Dermis blood vessel endothelial cell (primary cell): ENCODE measurements at places on chromosomes 16 and 17.

- DNase-seq = no peak
These were observed 133.1 kb downstream of the ANKRD11 start for GRCh38 chr16:89357055-89357816.

- DNase-seq = no peak
These were observed 357.6 kb downstream of the UTP18 start for GRCh38 chr17:51617986-51618385.

GRCh38 chr17:17822616-17823015 lies 14.2 kb downstream of the SREBF1 start:
- no peak for DNase-seq

DNA sequence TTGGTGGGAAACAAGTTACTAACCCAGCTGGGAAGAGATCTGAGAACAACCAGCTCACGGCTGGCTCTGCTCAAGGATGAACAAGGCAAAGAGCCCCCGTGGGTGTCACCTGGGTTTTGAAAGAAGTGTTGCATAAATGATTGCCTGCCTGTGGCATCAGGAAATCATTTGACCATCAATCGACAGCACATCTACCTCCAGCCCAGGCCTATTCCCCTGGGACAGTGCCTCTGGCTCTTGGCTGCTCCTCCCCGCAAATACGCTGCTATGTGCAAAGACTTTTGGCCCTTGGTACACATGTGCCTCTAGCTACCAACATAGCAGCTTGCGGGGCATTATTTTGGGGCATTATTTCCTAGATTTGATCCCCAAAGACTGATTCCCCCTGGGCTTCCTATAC lies 39.4 kb upstream of the SMPD3 start:
- DNase-seq = no peak

GRCh38 chr17:8609910-8610309 lies 20.6 kb downstream of the MYH10 start:
- DNase-seq = no peak

DNA sequence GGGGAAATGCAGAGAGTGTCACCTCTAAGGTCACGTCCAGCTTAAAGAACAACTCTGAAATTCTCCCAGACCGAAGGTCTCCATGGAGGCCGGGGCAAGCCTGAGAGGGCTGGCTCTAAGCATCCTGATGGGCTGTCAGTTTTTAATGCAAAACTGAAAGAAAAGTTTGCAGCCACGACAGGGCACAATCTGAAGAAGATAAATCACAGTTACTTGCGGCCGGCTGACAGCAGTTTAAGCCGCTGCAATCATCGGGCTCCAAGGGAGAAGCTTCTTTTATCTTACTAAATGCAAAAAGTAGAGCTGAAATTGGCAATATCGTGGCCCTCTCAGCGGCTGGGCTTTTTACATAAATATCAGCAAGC lies 168.8 kb downstream of the CYLD start:
- no peak for DNase-seq

DNA sequence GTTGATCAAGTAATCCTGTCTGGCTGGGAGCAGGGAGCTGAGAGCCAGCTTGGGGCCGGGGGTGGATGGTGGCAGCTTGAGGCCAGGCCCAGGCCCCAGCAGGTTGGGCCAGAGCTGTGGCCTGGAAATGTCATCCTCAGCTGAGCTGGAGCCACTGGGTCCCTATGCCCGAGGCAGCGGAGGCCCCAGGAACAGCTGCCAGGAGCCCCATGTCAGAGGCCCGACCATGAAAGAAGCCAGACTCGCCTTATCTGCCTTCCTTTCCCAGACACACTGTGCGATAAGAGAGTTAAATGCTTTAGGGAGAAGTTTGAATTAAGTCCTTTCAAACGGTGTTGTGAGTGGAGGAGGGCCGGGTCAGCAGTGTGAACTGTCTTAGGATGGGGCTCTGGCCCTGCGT lies 3.5 kb downstream of the SMTNL2 start:
- DNase-seq = no peak

DNA sequence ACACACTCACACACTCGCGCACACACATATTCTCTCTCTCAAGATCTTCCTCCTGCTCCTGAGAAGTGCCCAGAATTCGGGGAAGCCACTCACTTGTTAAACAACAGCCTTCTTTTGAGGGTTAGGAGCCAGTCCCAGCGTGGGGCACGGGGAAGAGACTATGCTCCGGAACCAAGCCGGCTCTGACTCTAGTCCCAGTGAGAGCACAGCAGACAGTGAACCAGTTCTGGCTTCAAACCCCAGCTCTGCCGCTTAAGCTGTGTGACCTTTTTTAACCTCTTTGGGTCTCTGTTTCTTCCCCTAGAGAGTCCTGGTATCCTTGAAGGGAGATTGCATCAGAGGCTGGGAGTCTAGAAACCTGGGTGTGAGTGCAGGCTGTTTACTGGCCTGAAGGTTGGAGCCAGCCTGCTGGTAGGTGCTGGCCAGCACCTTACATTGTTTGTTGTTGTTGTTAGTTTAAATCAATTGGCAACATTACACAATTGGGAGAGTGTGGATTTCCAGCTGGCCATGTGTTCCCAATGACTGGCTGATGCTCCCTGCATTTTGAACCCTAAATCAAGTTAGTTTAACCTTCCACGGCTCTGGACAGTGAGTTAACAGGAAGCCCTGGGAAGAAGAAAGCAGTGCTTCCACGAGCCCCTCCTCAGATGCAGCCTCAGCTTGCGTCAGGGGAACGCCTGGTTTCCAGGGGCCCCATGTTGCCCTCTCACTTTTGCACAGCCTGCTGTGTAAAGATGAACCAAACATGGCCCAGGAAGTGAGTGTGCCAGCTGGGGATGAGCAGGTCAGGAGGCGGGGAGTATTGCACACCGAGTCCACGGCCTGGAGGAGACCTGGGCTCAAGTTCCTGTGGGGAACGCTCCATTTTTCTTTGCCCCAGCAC lies 71.5 kb downstream of the GAS7 start:
- DNase-seq = no peak

DNA sequence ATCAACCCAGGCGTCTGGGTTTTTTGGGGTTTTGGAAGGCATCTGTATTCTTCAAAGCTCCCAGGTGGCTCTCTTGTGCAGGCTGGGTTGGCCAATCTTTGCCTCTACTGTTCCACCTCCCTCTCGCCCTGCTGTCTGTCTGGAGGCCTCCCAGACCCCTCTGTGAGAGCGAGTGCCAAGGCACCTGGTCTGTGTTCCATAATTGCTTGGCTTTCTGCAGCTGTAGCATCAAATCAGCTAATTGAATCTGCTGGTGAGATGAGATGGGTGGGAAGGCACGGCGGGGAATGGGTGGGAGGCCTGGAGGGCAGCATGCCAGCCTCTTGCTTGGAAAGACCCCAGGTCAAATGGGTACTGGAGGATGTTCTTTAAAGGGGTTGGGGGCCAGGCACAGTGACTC lies 52.5 kb upstream of the CLEC19A start:
- DNase-seq = no peak

- DNase-seq = no peak
These were observed 1.7 kb upstream of the MYL4 start for GRCh38 chr17:47207143-47208067.

DNA sequence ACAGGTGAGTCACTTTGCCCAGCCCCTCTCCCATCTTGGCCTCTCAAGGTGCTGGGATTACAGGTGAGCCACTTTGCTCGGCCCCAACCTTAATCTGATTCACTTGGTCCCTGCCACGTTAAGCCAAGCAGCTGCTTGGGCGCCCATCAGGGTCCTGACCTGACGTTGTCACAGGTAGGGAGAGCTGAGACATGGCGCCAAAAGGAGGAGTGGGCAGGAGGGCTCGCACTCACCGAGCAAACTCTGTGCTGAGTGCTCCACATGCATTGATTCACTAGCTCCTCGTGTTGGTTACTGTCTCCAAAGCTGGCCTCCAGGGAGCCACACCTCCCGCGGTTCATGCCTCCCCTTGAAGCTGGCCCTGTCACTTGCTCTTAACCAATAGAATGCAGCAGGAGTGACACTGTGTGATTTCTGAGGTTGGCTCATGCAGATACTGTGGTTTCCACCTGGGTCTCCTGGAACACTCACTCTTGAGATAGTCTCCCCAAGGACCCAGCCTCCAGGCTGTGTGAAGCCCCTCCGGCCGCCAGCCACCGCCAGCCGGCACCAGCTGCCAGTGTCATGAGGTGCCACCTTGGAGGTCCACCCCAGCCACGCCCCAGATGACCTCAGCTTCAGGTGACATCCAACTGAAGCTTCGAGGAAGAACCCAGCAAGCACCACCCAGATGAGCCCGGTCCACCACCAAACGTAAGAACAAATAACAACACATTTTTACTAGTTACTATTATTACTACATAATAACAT lies 223.0 kb downstream of the GSG1L start:
- no peak for DNase-seq

DNA sequence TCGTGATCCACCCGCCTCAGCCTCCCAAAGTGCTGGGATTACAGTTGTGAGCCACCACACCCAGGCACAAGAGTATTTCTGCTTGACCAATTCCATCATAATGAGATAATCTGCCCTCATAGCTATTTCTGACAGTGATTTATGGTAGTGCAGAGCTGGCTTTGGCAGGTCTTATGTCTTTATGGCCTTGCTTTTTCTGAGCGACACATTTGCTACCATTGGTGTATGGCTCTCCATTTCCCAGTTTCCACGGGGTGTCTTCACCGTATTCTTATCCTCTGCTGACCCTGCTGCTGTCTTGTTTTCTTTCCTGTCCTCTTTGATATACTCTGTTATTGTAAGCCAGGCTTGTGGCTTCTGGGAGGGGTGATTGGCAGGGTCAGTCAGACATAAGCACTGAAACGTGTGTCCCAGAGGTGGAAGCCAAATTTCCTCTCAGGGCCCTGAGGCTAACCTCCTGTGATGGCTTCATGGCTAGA lies 161.1 kb upstream of the TBX2 start:
- DNase-seq = no peak

DNA sequence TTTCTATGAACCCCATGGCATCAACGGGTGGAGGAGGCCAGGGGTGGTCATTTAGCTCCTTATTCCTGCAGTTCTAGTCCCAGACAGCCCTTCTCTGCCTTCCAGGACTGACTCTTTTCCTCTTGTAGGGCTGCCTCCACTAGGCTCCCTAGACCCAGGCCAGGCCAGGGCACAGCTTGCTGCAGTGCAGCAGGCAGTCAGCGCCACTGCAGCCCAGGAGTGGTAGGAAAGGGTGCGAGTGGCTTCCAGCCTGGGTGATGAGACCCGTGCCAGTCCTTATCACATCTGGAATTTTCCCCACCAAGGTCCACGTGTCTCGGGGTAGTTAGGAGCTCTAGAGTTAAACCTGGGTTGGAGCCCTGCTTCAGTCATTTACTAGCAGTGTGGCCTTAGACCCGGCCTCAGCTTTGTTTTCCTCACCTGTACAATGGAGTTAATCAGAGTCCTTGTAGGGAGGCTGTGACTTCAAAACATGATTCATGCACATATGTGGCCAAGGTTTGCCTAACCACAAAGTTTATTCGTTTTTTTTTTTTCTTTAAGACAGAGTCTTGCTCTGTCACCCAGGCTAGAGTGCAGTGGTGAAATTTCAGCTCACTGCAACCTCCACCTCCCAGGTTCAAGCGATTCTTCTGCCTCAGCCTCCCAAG lies 4.7 kb downstream of the SLC5A11 start:
- DNase-seq = no peak

GRCh38 chr16:29992344-29992967 lies 3.0 kb downstream of the HIRIP3 start:
- no peak for DNase-seq

- DNase-seq = no peak
These were observed 33.2 kb upstream of the MRTFB start for GRCh38 chr16:14037960-14038359.

- no peak for DNase-seq
These were observed 454.3 kb upstream of the CDH11 start for GRCh38 chr16:65576139-65576538.

DNA sequence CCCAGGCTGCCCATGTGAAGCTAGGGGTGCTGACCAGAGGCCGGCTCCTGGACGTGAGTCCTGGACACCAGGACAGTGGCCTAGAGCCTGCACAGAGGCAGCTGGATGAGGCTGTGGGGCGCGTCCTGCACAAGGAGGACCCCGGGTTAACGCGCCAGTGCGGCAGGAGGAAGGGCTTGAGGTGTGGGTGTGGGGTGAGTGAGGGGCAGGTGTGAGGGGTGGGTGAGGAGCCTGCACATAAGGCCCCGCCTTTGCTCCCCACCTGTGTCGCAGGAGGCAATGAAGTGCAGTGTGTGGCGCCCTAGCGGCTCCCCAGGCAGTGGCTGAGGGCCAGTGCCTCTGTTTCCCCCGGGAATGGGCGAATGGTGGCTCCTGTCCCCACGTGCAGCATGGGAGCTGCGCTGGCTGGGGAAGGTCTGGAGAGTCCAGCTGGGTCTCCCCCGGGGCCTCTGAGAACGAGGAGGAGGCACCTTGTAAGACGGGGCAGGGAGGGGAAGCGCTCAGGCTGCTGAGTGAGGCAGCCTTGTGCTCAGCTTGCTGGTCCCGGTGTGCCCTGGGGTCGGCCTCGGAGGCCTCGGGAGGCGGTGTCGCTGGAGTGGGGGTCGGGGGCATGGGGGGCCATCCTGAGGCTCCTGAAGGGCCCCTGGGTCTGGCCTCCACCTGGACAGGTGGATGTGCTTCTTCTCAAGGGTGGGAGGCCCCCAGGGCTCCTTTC lies 3.2 kb downstream of the CD7 start:
- no peak for DNase-seq

- peak; percentile 62 for DNase-seq
These were observed 56.8 kb upstream of the ARL4D start for GRCh38 chr17:43341715-43342588.

DNA sequence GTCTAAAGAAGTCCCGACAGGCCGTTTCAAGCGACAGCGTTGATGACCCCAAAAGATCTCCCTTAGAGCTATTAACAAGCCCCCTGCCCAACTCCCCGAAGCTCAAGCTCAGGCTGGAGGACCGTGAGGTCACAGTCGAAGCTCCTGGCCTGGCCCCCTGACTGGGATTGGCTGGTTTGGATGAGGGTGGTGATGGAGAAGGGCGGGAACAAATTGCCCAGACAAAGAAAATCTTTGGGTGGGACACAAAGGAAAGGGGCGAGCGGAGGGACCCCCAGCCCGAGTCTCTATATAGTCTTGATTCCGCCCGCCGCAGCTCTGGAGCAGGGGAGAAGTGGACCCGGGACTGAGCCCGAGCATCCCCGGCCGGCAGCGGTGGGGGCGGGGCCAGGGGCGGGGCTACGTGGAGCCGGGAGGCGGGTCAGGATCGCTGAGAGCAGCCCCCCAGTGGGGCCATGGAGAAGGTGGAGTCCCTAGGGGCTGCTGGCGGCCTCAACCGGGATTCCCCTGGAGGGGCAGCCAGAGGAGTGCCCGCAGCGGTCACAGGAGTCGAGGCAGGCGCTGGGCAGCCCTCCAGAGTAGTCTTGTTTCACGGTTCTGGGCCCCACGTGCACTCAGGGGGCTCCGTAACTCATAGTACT lies 982 bp upstream of the NEURL4 start:
- DNase-seq = peak; percentile 87

DNA sequence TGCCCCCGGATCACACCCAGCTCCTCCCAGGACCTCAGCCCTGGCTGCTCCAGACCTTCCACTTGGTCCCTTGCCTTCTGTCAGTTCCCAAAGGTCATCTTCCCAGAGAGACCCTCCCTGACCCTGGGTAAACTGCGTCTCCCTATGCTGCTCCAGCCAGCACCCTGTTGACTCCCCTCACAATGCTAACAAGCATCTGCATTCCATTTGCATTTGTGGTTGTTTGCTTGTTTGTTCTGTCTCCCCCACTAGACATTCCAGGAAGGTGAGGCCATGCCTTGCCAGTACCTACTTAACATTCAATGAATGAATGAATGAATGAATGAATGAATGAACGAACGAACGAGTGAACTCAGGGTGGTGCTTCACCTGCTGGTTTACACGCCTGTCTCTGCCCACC lies 171.2 kb downstream of the WSCD1 start:
- no peak for DNase-seq

- peak; percentile 49 for DNase-seq
These were observed 209.3 kb downstream of the FTO start for GRCh38 chr16:53913099-53913870.
